ENCODE measurements at places on chromosomes 7 and 10. TPM values are rescaled to one million over a fixed set of nuclear protein-coding genes. Genes with fewer than 3 reads are reported as not detected.

KCP gene
- 2.7 TPM for polyA plus RNA-seq

PKD2L1 gene
- polyA plus RNA-seq = 0.10 TPM

DNA sequence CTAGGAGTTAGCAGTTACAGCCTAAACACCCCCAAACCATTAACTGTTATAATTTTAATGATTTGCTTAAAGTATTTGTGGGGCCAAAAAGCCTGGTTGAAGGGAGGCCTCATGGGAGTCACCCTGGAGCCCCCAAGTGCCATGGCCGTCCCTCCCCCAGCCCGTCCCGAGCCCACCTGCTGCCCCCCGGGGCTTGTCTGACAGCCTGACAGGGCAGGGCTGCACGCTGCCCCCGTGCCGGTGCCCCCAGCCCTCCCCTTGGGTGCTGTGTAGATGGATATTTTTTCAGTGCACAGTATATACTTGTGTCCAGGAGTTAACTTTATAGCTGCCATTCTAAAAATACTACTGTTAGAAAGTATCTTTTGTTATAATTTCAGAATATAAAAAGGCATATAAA is 108.4 kb downstream of the CYTH3 start:
- peaks cover 4% of the 10 kb centered on the region for H3K36me3 ChIP-seq
- H3K27ac ChIP-seq = no peak overlapping the region
- H3K4me3 ChIP-seq = no peak overlapping the region
- no peaks in the 10 kb centered on the region for H3K27me3 ChIP-seq
- no peak for DNase-seq
- H3K4me1 ChIP-seq = peaks cover 8% of the 10 kb centered on the region

GRCh38 chr10:80524190-80524909 is 13.4 kb upstream of the SH2D4B start:
- H3K27ac ChIP-seq = no peak overlapping the region
- H3K4me1 ChIP-seq = no peaks in the 10 kb centered on the region
- H3K36me3 ChIP-seq = peaks cover 4% of the 10 kb centered on the region
- DNase-seq = no peak
- no peak overlapping the region for H3K4me3 ChIP-seq
- H3K27me3 ChIP-seq = no peaks in the 10 kb centered on the region
